ENCODE measurements at places on chromosomes 4 and X.

- no peak for DNase-seq
Observed at GRCh38 chrX:66680451-66680850, 41.6 kb upstream of the EDA2R start.

GRCh38 chrX:72141372-72142004 is 9.8 kb upstream of the RTL5 start:
- DNase-seq: no peak

GRCh38 chrX:50648156-50648555 is 165.8 kb downstream of the SHROOM4 start:
- no peak for DNase-seq

GRCh38 chr4:119510395-119511149 is 118.0 kb downstream of the PDE5A start:
- no peak for DNase-seq

GRCh38 chrX:146456058-146456457 is 353.5 kb upstream of the CXorf51B start:
- no peak for DNase-seq

GRCh38 chrX:145856181-145856580 is 38.6 kb downstream of the SLITRK2 start:
- DNase-seq: no peak

GRCh38 chr4:76523593-76523992 is 88.6 kb downstream of the SHROOM3 start:
- DNase-seq: no peak

GRCh38 chrX:124242131-124242530 is 90.3 kb upstream of the TEX13D start:
- no peak for DNase-seq

Data from NCI-H748 treated with DMSO at 0.1 percent for 48 hours (cell line).